ENCODE measurements at places on chromosomes 16 and 17.

DNA sequence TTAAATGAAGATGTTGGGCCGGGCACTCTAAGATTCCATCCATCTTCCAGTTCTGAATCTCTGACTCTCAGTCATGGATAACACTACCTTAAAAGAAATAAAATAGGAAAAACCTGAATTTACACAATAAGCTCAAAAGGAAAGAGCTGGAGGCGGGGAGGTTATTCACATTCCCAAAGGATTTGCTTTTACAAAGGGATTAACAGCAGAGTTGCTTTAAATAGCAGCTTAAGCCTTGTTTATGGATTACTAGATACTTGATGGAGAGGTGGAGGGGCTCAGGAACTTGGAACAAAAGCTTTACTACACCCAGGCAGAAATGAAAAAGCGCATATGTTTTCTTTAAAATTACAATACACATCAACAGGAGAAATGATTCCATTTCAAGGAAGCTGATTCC is 84.5 kb downstream of the XYLT1 start:
- no peak for DNase-seq

DNA sequence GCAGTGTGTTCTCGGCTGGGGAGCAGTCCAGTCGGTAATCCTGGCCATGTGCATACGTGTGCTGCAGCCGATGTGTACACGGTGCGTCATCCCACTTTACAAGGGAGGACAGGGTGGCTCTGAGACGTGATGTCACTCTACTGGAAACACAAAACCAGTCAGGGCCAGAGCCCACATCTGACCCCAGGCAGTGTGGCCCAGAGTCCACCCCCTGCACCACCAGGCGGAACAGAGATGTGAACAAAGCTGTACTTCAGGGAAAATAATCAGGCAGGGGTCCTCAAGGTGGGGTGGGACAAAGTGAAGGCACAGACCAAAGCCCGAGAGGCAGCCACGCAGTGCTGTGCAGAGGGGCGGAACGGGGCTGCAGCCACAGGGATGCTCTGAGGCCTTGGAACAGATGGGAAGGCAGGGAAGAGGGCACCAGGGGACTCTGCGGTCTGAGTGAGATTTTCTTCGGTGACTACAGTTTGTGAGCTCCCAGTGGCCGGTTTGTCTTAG is 181.5 kb downstream of the ZNF423 start:
- no peak for DNase-seq

DNA sequence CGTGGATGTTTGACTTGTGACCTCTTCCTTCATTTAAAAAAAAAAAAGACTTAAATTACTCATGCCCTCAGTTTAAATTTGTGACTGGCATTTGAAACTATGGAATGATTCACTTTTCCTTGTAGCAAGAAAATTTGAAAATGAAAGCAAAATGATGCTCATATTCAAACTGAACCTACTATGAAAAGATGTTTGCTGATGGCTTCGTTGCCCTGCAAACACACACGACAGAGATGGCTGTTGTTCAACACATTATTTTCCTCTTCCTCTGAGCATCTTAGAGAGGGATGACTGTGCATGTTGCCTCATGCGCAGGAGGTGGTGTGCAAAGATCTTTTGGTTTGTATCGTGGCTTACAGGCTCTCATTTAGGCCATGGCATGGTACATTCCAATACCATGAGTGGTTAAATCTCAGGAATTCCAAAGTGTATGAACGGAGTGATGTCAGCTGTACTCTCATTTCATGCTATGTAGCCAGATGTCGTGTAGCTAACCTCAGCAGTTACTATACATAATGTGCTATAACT is 164.5 kb downstream of the PRKCA start:
- no peak for DNase-seq

GRCh38 chr16:67873435-67874370 is 851 bp downstream of the EDC4 start:
- no peak for DNase-seq

DNA sequence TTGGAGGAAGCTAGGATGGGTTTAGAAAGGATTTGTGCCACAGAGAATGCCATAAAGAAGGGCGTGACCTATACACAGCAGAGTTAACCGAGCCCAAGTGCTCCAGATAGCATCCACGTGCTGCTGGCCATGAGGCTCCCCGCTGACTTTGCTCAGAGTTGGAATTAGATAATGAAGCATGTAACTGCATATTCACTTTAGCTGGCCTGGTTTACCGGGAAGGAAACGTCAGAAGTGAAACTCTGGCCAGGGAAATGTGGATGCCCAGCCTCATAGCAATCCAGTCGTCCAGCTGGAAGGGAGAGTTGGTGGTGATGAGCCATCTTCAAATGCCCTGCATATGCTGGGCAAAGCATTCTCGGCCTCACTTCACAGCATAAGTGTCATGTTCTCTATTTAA is 6.1 kb downstream of the KRT35 start:
- DNase-seq, result no peak

GRCh38 chr16:67210069-67210937 is 11.4 kb downstream of the ELMO3 start:
- DNase-seq, result no peak
